Camera-type eye (tissue), 1 donor: ENCODE measurements at places on chromosomes 7 and 10. TPM values are rescaled to one million over a fixed set of nuclear protein-coding genes. Genes with fewer than 3 reads are reported as not detected.

Gene PROSER2
- 7.4 TPM for total RNA-seq

Gene VWDE
- 1.4 TPM for total RNA-seq

Gene H2BK1
- total RNA-seq: not detected

Gene SORBS1
- total RNA-seq: 72.9 TPM

Gene NPY
- total RNA-seq: 3.7 TPM

Gene A1CF
- total RNA-seq: not detected

Gene MKX
- total RNA-seq: 13.1 TPM

Gene MMS19
- 92.5 TPM for total RNA-seq

Gene GRIFIN
- not detected for total RNA-seq
